ENCODE measurements at places on chromosomes 16 and 17.

DNA sequence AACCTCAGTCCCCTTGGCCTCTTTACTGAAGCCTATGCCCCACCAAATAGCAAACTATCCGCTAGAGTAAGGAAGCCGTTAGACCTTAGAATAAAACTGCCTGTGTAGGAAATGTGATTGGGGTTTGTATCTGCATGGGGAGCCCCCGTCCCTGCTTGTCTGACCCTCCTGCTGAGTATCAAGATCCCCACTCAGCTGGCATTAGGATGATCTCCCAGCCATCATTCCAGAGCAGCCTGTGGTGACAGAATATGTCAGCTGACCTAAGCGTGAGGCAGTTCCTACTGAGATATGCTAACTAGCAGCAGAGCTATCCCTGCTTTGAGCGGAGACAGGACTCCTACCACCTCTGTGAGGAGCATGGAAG, 645 bp upstream of the GFOD2 start:
- peak; percentile 63 for DNase-seq

- DNase-seq = peak; percentile 89
Measured at GRCh38 chr16:29806099-29806579, at the start of gene MAZ. MAZ (plus strand) TSS chr16:29806529; CDS start chr16:29806702, 173 bp downstream.

DNA sequence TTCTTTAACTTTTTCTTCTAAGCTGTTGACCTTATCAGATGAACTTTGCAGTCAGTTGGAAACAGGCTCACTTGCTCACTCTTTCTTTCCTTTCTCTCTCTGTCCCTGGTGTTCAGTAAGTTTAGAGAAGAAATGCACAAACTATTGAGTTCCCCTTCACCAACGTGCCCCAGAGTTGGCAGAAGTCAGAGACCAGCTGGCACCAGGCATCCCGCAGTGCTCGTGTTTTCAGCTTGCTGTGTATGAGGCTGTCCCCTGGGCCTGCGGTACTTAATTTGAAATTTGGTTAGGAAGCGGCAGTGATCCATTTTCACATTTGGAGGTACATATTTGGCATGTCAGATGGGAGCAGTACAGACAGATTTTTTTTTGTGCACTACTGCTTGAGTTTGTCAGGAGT, 258.6 kb downstream of the SNX29 start:
- DNase-seq = no peak

DNA sequence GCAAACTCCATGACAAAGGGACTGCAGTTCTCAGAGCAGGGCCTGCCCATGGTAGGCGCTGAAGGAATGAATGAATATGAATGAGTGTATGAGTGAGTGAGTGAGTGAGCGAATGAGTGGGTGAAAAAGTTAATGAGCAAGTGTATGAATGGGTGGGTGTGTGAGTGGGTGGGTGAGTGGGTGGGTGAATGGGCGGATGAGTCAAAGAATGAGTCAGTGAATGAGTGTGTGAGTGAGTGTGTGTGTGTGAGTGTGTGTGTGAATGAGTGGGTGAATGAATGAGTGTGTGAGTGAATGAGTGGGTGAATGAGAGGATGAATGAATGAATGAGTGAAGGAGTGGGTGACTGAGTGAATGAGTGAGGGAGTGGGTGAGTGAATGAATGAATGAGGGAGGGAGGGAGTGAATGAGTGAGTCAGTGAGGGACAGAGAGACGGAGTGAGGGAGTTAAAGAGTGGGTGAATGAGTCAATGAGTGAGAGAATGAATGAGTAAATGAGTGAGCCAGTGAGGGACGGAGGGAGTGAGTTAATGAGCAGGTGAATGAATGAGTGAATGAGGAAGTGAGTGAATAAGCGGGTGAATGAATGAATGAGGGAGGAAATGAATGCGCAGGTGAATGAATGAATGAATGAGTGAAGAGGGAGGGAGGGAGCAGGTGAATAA, 11.1 kb upstream of the CHMP6 start:
- peak; percentile 40 for DNase-seq

DNA sequence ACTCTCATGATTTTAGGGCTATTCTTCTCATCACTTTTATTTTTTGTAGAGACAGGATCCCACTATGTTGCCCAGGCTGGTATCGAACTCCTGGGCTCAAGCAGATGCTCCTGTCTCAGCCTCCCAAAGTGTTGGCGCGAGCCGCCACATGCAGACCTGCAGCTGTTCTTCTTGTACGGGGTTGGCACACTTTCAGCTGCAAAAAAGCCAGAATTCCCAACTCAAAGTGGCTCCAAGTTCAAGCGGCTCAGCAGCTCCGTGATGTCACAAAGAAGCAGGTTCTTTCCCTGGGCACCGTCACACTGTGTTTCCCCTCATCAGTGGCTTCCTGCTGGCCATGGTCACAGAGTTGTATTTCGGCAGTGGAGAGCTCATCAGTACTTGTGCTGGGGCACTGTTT, 6.7 kb upstream of the SBK1 start:
- DNase-seq = no peak

- peak; percentile 37 for DNase-seq
Measured at GRCh38 chr16:1192384-1193073, 32.5 kb downstream of the TPSG1 start.

All from M059J (cell line).